A549 (cell line): ENCODE measurements at places on chromosomes 5 and 9.

DNA sequence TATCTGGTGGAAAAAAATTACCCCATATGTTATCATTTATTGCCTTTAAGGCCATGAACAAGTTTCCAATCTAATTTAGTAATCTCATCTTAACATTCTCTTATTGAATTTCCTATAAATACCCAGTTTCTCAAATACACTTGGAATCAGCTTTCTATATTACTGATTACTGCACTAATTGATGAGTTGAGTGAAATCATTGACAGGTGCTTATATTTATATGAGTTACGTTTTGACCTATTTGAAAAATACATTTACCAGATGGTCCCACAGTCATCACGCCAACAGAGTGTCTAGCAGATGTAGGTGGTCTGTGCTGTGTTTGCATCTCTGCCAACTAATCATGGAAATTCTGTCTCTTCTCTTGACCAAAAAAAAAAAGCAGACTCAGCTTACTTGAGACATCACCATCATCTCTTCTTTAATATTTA is 307.3 kb upstream of the NREP start:
- DNase-seq, result no peak

GRCh38 chr5:88128813-88129212 is 139.8 kb downstream of the TMEM161B start:
- no peak for DNase-seq

DNA sequence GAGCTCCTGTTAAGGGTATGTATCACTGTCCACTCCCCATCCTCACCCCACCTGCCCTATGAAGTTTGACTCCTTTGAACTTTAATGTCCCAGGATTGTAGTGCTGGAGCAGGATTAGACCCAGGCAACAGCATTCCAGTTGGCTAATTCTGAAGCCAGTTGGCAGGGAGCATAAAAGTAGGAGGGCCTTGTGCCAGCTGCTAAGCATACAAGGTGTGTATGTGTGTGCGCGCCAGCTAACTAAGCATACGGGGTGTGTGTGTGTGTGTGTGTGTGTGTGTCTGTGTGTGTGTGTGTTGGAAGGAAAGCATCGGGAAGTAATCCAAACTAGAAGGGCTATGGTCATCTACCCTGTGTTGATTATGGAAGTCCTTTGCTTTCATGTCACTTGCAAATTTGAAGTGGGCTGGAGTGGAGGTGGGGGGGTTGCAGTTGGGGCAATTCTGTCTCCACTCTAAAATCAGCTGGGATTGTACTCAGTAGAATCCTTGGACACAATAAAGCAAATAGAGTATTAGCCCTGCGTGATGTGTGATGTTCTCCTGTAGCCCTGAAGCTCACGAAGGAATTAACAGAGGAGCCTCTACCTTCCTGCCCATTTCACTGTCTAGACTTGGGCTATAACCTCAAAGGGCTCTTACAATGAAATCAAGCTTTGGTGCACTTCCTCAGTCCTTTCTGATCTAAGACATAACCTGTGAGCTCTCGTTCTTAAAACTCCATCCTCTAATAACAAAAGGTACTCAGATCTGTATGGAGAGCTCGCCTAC is 26.9 kb downstream of the HMGCR start:
- peak; percentile 7 for DNase-seq

GRCh38 chr5:172505845-172506244 is 51.5 kb upstream of the SH3PXD2B start:
- DNase-seq, result no peak
